ENCODE measurements at places on chromosomes 5 and 9.
A peak's percentile ranks its signal among the peaks of the same experiment; 100 is the strongest.

DNA sequence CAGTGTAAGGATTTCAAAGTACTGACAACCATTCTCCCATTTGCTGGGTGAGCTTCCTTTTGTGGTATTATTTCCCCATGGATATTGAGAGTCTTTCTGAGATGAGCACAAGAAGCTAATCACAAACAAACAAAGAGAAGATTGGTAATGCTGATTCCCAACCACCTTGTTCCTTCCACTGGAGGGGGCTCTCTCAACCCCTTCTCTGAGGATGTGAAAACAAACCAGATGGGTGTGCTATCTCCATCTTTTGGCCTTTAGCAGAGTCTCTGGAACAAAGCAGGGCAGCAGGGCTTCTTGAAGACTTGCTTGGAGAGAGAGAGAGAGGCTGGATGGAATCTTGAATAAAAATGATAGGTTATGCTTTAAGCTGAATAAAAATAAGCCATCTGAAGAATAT, 576.7 kb upstream of the ZNF462 start:
- no peak for DNase-seq

GRCh38 chr9:96612105-96612965, 7.3 kb downstream of the CDC14B start:
- no peak for DNase-seq

GRCh38 chr9:1535051-1535450, 480.1 kb upstream of the SMARCA2 start:
- no peak for DNase-seq

- DNase-seq, result no peak
Observed at GRCh38 chr5:112024769-112025168, 267.8 kb upstream of the NREP start.

GRCh38 chr9:17045381-17045940, 89.4 kb upstream of the CNTLN start:
- no peak for DNase-seq

DNA sequence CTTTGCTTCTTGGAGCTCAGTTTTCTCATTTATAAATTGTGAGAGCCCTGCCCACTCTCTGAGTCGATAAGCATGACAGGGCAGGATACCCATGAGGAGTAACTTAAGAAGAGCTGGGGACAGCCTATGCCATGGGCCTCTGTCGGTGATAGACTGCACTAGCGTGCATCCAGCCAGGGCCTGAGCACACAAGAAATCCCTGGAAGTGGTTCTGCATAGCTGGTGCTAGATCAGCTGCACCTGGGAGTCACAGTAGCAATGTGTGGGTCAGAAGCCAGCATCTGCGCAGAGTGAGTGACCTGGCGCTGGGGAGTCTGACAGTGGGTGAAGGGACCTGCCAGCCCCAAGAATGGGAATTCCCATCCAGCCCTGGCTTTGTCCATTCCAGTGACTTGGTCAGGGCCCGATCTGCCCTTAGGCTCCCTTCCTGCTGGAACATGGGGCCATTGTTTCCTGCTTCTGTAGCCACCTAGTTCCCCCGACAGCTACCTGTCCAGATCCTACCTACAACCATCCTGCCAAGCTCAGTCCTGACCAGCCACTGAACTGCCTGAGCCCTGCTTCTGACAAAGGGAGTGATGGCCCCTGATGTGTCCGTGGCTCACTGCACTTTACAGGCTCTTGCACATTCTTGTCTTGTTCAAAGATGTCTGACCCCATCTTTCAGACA, 35.9 kb upstream of the NANS start:
- no peak for DNase-seq

DNA sequence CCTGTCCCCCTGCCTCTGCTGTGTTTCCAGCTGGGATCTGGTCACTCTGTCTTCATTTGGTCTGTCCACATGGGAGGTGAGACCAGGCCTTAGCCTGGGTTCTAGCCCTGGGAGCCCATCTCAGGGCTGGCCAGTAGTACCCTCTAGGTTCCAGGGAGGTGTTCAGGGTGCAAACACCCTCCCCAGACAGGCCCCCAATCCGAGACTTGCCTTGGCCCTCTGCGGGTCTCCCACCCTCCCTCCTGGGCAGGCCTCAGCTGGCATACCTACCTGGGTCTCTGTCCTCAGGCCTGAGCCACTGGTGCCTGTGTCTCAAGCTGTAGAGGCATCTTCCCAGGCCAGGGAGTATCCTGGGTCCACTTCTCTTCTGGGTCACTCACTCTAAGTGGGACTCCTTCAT, 925 bp upstream of the SAPCD2 start:
- no peak for DNase-seq

DNA sequence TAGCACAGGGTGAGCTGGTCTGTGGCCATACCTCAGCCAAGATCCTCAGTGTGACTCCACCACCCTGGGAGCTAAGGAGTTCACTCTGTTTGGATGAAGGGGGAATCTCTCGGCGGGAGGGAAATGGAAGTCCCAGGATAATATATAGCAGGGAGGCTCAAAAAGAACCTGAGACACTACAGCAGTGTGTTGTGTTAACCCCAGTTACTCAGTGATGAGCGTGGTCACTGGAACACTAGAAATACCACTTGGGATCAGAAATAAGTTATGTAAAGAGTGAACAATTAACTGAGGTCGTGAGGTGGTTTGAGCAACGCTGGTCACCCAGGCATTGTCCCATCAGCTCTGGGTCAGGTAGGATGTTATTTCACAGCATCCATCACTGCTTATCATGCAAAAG, 59.3 kb upstream of the ADAMTS16 start:
- DNase-seq, result no peak

DNA sequence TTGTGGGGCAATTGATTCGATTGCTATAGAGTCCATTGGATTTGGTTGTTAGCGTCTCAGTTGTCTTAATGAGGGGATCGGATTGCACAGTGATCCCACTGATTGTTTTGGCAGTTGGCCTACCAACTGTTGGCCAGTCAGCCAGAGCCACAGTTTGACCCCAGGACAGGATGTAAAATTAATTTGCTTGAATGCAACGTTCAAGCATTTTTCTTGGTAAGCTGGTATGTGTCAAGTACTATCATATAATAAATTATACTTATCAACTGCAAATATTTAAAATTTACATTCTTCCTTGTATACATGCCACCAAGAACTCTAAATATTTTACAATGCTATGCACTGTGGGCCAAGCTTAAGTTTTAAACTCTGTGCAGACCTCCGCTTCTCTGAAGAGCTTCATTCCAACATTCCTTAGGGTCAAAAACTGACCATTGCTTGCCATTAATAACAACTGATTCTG, 80.4 kb upstream of the OSMR start:
- no peak for DNase-seq

DNA sequence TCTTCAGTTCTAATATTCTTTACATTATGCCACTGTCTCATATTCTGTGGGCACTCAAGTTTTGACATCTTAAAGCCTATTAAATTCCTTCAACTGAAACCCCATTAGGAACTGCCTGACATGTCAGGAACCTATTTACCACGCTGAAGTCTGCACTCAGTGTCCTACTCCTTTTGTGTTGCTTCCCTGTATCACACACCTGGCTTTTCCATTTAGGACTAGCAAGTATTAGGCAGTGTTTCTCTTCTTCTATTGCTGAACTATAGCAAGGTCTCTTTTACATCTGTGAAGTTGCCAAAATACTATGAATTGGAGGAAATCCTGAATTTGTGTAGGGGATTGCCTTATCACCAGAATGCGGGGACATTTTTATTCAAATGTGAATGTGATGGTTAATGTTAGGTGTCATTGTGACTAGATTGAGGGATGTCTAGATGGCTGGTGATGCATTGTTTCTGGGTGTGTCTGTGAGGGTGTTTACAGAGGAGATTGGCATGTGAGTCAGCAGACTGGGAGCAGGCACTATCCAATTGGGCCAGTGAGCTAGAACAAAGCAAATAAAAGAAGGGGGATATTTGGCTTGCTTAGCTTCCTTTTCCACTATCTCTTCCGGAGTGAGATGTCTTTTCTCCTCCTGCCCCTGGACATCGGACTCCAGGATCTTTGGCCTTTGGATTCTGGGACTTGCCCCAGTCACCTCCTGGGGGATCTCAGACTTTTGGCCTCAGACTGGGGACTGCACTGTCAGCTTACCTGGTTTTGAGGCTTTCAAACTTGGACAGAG, 21.2 kb upstream of the VCAN start:
- no peak for DNase-seq

DNA sequence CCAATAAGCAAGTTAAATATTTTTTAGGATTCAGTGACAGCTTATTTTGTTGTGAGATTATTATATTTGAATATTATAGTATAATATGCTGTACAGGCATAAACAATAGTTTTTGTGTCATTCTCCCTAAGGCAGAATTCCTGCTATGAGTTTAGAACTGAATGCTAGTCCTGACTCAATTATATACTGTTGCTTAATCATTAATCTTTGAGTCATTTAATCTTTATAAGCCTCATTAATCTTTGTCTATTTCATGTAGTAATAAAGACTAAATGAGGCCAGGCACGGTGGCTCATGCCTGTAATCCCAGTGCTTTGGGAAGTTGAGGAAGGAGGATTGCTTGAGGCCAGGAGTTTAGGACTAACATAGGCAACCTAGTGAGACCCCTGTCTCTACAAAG, 3.6 kb upstream of the DCP2 start:
- no peak for DNase-seq

DNA sequence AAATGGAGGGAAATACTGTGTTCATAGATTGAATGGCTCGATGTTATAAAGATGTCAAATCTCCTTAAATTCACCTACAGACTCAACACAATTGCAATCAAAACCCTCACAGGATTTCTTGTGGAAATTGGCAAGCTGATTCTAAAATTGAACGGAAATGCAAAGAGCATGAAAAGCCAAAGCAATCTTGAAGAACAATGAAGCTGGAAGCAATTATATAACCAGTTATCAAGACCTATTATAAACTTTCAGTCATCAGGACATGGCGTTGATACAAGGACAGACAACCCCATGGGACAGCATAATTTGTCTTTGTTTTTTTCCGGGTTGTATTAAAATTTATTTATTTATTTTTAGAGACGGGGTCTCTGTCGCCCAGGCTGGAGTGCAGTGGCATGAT, 53.5 kb upstream of the OTULINL start:
- DNase-seq, result no peak

DNA sequence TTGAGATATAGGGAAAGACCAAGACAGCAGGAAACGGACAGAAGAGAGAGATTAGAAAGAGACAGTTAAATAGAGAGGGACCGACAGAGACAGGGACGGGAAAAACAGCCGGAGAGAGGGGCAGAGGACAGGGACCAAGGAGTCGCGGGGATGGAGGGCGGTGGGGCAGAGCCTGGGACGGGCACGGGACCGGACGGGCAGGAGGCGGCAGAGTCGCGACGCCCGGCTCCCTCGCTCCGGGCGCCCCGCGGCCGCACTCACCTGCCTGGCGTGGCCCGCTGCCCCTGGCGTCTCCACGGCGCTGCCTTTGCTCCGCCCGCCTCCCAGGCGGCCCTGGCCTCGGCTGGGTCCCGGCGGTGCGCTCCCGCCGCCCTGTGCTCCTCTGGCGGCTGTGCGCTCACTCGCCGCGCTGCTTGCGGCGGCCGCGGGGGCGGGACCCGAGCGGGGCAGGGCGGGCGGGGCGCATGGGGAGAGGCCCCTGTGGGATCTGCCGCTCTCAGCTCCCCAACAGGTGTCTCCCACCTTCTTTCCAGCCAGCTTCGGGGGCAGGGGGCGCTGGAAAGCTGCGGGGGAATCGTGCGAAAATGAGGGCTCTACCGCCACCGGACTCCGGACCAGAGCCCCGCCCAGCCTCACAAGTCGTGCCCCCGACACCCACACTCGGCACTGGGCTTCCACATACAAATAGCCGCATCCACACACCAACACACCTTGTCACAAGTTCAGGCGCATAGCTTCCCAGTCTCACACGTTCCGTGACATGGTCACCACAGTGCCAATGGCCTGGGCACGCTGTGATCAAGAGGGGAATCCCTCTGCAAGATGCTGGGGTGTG, at the start of gene ARID3C:
ARID3C (minus strand) TSS at position 411 of the 835 bp plus-strand sequence. CDS start 1,052 bp downstream, outside the sequence.
- peak; percentile 47 for DNase-seq

GRCh38 chr5:40619421-40619820, 60.3 kb upstream of the PTGER4 start:
- DNase-seq, result no peak

DNA sequence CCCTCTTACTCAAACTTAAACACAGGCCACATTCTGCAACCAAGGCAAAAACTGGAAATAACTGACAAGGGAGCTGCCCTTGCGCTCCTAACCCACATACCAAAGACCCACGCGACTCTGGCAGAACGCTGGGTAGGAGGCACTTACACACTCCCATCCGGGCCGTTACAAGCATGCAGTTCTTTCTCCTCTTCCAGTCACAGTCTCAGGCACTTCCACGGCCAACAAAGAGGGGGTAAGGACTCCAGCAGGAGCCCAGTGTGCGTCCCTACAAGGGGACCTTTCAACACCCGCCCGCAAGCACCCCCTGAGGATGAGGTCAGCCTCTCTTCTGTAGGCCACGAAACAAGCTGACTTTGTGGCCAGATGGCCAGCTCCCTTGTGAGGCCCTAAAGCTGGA, 57.4 kb downstream of the SERINC5 start:
- DNase-seq, result no peak

DNA sequence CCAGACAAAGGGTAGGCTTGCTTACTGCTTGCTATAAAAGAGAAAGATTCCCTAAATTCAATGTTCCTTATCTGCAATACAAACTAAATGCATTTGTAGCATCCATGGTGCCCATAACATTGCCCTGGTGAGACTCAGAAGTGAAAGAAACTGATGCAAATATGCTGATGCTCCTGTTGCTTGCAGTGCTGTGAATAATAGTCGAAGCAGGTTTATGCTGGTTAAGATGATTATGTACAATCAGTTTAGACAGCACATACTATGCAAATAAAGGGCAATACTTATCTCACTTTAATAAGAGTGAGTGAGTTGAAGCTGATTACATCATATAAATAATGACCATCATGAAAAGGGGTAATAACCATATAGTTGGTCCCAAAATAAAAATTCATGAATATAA, 215.5 kb downstream of the SNCAIP start:
- no peak for DNase-seq

- DNase-seq, result no peak
Observed at GRCh38 chr5:138179277-138179857, 455 bp downstream of the KIF20A start.

All from activated CD4-positive, CD25-positive, alpha-beta regulatory T cell treated with anti-CD3 and anti-CD28 coated beads, Interleukin-2, amount 50 U/mL, for 72 hours (primary cell).